AG20443 (cell line): ENCODE measurements at places on chromosomes 11 and 22.
A peak's percentile ranks its signal among the peaks of the same experiment; 100 is the strongest.

DNA sequence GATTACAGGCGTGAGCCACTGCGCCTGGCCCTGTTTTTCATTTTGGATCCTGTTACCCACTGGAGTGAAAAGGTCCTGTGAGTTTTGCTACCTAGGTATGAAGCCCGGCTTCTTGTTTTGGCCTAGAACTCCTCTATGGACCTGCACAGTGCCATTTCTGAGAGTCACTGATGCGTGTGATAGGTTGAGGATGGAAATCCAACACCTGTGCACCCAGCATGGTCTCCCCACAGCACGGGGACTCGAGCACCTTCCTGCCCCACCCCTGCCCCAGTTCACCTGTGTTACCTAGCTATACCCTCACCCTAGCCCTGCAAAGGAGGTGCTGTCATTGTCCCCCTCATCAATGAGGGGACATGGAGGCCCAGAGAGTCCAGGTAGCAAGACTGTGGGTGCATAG is 5.1 kb downstream of the FBLN1 start:
- DNase-seq, result no peak

DNA sequence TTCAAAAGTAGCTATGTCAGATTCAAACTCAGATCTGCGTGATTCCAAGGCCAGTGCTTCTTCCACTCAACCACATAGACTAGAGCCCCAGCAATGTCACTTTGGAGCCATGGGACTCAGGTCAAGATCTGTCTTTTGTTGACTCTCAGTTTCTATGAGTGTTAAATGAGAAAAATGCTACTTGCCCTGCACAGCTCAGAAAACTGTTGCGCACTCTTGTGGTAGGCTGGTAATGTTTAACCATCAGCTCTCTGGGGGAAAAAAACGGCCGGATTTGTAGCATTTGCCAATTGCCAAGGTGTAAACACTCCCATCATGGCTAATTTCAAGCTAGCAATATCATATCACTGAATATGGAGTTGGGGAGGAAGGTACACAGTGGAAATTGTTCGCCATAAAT is 328.1 kb upstream of the SYN3 start:
- DNase-seq, result no peak

- peak; percentile 93 for DNase-seq
Observed at GRCh38 chr11:74696939-74697675, 34.1 kb downstream of the CHRDL2 start.

DNA sequence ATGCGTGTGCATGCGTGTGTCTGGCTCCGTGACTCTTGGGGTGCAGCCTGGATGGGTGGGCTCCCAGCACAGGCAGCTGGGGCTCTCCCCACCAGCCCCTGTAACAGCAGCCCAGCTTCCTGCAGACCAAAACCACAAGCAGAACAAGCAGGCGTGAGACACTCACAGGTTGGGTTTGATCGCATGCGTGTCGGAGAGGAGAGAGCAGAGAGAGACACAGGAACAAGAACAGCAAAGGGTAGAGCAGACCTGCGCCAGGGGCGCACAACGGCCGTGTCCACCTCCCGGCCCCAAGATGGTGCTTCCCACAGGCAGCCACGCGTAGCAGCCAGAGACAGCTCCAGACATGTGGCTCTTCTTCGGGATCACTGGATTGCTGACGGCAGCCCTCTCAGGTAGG is at the start of gene CD6:
Gene CD6 (plus strand): TSS at position 161 of the 400 bp plus-strand sequence. CDS start 186 bp downstream, at position 347.
- no peak for DNase-seq

- no peak for DNase-seq
Observed at GRCh38 chr11:11312738-11313137, 40.3 kb downstream of the CSNK2A3 start.

DNA sequence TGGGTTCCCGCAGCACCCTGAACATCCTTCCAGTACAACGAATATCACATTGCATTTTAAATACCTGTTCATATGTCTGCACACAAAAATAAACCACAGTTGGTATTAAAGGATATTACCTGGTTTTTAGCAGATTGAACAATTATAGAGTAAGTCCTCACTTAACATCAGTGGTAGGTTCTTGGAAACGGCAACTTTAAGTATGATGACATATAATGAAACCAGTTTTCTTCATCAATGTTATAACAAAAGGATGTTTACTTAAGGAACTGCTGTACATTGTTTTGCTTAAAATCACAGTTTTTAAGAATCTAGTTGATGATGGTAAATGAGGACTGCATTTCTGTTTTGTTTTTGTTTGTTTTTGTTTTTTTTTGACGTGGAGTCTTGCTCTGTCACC is 28.0 kb downstream of the TRIM66 start:
- no peak for DNase-seq

- DNase-seq, result peak; percentile 16
Observed at GRCh38 chr22:19522881-19523239, 1.4 kb downstream of the CLDN5 start.

GRCh38 chr11:11451501-11452005 is 98.5 kb upstream of the CSNK2A3 start:
- DNase-seq, result no peak

GRCh38 chr11:122523846-122524805 is 131.4 kb upstream of the UBASH3B start:
- DNase-seq, result peak; percentile 64

DNA sequence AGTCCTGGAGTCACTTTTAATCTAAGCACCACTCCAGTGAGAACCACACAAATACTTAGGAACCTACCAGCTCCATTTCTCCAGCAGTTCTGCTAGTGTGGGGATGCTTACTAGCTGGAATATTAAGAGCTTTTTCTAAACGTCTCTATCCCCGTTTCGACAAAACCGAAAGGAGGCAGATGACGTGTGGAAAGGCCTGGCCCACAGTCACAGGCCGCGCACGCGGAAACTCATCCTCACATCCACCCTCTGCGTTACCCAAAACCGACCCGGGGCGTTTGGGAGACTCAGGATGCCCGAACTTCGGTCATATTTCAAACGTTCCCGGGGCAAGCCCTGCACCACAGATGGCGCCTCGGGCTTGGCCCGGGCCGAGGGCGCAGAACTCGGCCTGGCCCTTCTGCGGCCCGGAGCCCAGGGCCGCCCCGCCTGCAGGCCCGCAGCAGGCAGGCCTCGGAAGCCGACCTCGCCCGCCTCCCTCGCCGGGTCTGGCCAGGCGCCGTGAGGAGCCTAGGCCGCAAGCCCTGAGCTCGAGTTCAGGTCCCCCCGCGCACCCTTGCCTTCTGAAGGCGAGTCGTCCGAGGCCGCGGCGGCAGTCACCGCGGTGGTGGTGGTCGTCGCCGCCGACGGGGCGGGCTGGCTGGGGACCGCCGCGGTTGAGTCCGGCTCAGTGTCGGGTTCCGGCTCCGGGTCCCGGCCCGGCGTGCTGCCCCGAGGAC is 473 bp downstream of the FNBP4 start:
- DNase-seq, result peak; percentile 49

- no peak for DNase-seq
Observed at GRCh38 chr11:75644946-75645345, 23.9 kb downstream of the MAP6 start.

DNA sequence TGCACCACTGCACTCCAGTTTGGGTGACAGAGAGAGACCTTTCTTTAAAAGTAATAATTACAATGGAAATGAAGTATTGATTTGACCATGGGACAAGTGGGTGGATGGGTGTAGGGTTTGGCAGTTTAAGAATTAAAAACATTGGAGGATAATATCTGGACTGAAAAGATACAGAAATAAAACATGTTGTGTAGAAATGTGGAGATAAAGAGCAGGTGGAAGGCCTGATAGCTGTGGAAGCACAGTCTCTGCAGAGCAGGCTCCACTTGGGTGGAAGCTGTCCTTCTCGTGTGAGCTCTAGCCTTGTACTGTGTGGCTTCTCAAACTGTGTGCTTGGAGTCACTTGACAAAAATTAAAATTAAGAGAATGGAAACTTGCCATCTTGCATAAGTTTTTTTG is 25.6 kb downstream of the APLP2 start:
- no peak for DNase-seq

- DNase-seq, result no peak
Observed at GRCh38 chr22:46638601-46639431, 18.6 kb downstream of the GRAMD4 start.

- DNase-seq, result no peak
Observed at GRCh38 chr11:112581747-112582146, 321.1 kb upstream of the PLET1 start.

DNA sequence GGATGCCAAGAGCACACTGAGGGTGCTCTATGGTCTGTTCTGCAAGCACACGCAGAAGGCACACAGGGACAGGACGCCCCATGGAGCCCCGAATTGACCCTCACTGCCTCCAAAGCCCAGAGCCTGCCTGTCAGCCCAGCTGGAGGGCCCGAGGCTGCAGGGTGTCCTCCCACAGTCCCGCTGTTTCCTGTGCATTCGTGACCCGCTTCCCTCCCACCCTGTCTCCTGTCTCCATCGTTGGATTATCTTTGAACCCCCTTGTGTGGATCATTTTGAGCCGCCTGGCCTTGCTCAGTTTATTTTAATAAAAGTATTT is 25.6 kb downstream of the PARVG start:
- no peak for DNase-seq

GRCh38 chr11:5036669-5037068 is 9.7 kb upstream of the OR52J3 start:
- DNase-seq, result no peak

GRCh38 chr11:26014456-26015115 is 317.3 kb upstream of the ANO3 start:
- no peak for DNase-seq

DNA sequence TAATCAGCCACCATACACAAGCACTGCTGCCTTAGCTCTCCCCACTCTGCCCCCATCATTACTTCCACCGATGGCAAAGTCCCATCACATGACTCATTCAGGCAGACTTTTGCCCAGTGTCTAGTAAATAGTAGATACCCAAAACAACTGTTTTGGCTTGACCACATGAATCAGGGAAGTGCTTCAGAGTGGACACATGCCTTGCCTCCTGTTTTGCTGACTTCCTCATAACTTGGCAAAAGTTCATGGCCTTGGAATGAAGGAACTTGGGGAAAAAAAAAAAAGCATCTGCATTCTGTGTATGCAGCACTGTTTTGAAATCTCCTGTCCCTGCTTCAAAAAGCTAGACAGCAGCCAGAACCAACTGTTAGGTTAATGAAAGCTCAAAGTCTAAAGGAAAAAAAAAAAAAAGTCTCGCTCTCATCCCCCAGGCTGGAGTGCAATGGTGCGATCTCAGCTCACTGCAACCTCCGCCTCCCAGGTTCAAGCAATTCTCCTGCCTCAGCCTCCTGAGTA is 335.3 kb downstream of the FAM181B start:
- DNase-seq, result no peak

- DNase-seq, result no peak
Observed at GRCh38 chr11:117613521-117613920, 183.5 kb downstream of the DSCAML1 start.

DNA sequence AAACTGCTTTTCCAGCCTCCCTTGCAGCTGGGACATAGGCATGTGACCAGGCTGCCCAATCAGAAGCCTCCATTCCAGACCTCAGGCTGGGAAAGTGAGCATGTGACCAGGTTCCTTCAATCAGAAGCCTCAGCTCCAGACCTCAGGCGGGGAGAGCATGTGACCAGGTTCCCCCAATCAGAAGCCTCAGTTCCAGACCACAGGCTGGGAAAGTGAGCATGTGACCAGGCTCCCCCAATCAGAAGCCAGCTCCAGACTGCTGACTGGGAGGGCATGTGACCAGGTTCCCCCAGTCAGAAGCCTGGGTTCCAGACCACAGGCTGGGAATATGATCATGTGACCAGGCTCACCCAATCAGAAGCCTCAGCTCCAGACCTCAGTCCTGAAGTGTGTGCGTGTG is 11.7 kb upstream of the IL2RB start:
- no peak for DNase-seq

GRCh38 chr11:70243912-70244652 is 26.4 kb upstream of the PPFIA1 start:
- DNase-seq, result peak; percentile 73

- no peak for DNase-seq
Observed at GRCh38 chr22:48210198-48210580, 1447.7 kb downstream of the TBC1D22A start.

DNA sequence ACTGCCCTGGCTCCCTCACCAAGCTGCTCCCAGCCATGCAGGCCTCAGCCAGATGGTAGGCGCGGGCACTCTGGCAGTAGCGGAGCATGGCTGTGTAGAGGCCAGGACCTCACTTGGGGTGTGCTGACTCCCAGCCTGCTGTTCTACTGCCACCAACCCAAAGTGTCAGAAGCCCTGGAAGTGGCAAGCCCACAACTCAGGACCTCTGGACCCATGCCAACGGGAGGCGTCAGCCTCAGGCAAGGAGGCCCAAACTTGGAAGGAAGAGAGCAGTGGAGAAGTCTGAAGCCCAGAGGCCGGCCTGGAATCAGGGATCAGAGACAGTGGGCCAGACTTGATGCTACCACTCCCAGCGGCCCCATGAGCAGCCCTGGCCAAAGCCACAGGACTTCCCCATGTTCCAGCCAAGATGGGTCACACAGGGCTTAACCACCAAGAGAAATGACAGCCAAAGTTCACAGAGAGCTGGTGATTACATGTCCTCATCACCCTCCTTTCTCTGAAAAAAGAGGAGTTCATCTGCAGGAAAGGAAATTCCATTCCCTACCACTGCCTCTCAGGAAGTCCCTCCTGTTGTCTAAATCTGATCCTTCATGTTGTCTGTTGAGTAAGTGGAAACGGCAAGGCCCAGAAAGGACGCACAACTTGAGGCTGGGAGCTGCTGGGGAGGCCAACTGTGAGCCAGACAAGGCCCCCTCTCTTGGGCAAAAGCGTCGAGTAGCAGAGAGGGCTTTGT is 4.4 kb downstream of the ARRB1 start:
- DNase-seq, result peak; percentile 72

- no peak for DNase-seq
Observed at GRCh38 chr11:82711648-82712047, 22.0 kb downstream of the FAM181B start.
